ENCODE measurements at places on chromosomes 13 and 19.

DNA sequence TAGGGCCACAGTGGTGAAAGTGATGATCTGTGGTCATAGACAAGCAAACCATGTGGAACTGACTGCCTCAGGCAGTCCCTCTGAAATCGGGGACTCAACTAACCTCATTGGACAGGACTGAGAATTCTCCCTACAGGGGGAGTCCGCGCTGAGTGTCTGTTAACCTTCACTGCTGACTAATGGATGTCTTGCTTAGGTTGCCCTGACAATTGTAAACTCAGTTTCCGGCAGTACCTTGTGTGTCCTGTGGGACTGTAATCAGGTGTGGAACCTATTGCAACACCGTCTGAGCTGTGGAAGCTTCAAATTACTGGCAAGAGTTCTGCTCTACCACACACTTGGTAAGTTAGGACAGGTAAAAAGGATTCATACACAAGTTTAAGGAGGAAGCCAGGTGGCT is 21.8 kb downstream of the ZNF77 start:
- H3K27ac ChIP-seq, result no peak overlapping the region
- no peak overlapping the region for H3K4me3 ChIP-seq
- H3K36me3 ChIP-seq, result peaks cover 9% of the 10 kb centered on the region
- H3K27me3 ChIP-seq, result no peaks in the 10 kb centered on the region
- H3K4me1 ChIP-seq, result no peaks in the 10 kb centered on the region

DNA sequence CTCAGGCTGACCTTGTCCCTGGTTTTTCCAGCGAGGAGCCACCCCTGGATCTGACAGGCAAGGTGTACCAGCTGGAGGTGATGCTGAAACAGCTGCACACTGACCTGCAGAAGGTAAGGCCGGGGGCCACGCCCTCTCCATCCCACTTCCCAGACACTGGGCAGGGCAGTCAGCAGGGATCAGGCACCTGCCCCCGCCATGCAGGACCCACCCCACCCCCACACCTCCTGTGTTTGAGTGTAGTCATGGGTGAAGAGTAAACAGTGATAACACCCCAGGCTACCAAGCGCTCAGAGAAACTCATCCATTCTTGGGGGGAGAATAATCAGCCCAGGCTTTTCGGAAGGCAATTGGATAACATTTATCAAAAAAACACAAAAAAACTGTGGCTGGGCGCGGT is 19.9 kb downstream of the DPF1 start:
- no peak overlapping the region for H3K27ac ChIP-seq
- peaks cover 27% of the 10 kb centered on the region for H3K36me3 ChIP-seq
- H3K4me3 ChIP-seq, result no peak overlapping the region
- DNase-seq, result no peak

DNA sequence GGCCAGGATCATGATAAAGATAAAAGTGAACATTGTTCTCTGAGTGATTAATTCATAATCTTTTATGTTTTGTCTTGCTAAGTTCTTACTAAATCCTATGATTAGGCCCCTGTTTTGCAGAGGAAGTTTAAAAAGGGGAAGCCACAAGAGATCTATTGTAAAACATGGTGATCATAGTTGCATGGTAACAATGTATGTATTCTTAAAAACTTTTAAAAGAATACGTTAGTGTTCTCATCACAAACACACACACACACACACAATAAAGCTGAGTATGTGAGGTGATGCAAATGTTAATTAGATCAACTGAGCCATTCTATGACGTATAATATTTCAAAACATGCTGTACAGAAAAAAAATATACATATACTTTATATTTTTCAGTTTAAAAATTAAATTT is 51.2 kb downstream of the MBD3L2B start:
- H3K36me3 ChIP-seq, result no peaks in the 10 kb centered on the region
- H3K27ac ChIP-seq, result no peak overlapping the region
- no peak for DNase-seq
- H3K4me3 ChIP-seq, result no peak overlapping the region
- no peaks in the 10 kb centered on the region for H3K27me3 ChIP-seq

DNA sequence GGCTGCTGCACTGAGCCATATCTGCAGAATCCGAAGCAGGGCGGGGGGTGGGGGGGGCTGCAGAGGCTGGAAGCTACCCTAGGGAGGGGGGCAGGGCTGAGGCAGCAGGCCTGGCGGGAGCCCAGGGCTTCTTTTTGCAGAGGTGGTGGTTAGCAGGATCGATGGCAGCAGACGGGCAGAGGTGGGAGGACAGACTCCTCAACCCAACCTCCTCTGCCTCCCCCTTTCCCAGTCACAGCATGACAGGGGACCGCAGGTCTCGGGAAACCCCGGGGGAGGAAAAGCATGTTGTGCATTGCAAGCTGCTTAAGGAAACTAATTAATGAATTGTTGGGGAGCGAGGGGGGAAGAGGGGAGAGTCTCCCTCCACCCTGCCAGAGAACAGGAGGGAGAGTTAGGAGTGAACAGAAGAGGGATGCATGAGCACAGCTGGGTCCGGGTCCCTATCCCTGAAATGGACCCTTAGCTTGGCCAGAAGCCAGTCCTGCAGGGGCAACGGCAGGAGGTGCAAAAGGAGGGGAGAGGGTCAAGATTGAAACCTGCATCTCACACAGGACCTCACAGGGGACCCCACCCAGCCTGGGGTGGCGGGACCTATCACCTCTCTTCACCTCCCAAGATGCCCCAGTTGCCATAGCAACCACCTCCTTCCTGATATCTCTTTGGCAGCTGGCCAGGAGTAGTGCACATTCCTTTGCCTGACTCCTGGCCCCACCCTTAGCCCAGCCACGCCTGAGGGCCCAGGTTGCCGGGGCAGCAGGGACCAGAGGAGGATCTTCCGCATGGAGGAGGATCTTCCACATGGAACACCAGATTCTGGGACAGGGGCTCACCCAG is 1.8 kb downstream of the FXYD7 start:
- no peaks in the 10 kb centered on the region for H3K27me3 ChIP-seq
- no peak overlapping the region for H3K4me3 ChIP-seq
- DNase-seq, result no peak
- no peak overlapping the region for H3K27ac ChIP-seq

DNA sequence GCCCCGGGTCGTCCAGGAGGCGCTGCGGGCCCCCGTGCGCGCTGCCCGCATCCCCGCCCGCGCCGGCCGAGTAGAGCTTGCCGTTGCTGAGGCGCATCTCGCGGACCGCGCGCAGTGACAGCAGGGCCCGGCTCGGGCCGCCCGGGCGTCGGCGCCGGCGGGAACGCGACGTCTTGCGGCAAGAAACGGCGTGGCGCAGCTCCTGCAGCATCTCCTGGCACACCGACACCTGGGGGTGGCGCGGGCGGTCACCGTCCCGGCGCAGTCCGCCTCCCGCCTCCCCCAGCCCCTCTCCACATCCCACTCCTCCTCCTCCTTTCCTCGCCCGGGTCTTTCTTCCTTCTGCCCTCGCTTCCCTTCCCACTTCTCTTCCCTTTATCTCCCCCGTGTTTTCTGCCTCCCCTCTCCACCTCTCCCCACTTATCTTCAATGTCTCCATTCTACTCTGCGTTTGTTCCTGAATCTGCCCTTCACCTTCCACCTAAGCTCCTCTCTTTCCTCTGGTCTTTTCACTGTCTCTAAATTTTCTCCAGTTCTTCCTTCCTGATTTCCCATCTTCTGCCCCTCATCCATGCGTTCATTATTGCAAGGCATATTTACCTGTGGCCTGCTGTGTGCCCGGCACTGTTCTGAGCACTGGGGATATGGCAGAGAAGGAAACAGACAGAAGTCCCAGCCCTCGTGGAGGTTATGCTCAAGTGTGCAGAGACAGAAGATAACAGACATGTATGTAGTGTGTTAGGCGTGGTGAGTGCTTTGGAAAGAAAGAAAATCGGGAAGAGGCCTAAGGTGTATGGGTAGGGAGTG is 5.2 kb upstream of the ATP1A3 start:
- H3K27ac ChIP-seq, result no peak overlapping the region
- H3K4me1 ChIP-seq, result no peaks in the 10 kb centered on the region
- DNase-seq, result no peak
- H3K4me3 ChIP-seq, result peak overlapping the region; percentile 27

DNA sequence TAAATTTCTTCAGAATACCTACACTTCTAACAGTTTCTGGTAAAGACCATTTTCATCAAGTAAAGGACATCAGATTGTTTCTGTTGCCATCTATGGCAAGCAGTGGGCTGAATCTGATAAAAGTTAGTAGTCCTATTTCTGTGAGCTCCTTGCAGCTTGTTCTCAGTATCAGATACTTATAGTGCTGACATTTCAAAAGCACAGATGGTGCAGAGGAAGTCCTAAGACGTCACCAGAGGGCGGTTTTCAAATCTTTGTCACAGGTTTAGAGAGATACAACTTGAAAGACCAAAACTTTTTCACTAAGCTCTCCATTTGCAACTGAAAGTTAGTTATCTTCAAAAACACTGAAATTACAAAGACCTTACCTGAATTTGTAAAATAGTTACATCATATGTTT is 719.8 kb downstream of the SLITRK1 start:
- no peak for DNase-seq
- no peak overlapping the region for H3K4me3 ChIP-seq
- H3K36me3 ChIP-seq, result no peaks in the 10 kb centered on the region
- H3K27me3 ChIP-seq, result no peaks in the 10 kb centered on the region

DNA sequence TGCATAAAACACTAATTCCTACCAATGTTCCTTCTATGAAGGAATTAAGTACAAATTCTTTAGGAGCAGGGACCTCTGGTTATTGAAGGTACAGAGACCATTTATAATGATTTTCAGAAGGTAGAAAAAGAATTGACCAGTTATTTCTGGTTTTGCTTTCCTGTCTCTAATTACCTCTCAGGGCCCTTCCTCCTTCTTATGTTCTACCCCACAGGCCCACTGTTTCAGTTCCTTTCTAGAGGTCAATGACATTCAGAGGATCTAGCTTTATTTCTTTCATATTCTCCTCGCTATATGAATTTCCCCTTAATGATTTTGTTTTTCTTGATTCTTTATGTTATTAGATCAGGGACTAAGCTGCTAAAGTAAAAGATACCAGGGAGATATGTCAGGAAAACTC is 345.0 kb upstream of the SPRY2 start:
- H3K27me3 ChIP-seq, result no peaks in the 10 kb centered on the region
- no peaks in the 10 kb centered on the region for H3K36me3 ChIP-seq
- H3K4me3 ChIP-seq, result no peak overlapping the region
- DNase-seq, result no peak
- H3K4me1 ChIP-seq, result no peaks in the 10 kb centered on the region
- H3K27ac ChIP-seq, result no peak overlapping the region

GRCh38 chr19:57406516-57407123 is 4.3 kb upstream of the ZNF17 start:
- H3K27ac ChIP-seq, result no peak overlapping the region
- no peaks in the 10 kb centered on the region for H3K4me1 ChIP-seq
- no peaks in the 10 kb centered on the region for H3K36me3 ChIP-seq
- H3K4me3 ChIP-seq, result no peak overlapping the region
- DNase-seq, result no peak

GRCh38 chr13:52043675-52044074 is 19.2 kb downstream of the UTP14C start:
- H3K4me1 ChIP-seq, result no peaks in the 10 kb centered on the region
- H3K36me3 ChIP-seq, result no peaks in the 10 kb centered on the region
- no peak for DNase-seq
- H3K27ac ChIP-seq, result no peak overlapping the region

GRCh38 chr19:3357992-3358688 is 8.2 kb upstream of the NFIC start:
- no peaks in the 10 kb centered on the region for H3K27me3 ChIP-seq
- peaks cover 37% of the 10 kb centered on the region for H3K4me1 ChIP-seq
- no peak for DNase-seq
- H3K27ac ChIP-seq, result peak overlapping the region; percentile 73
- H3K36me3 ChIP-seq, result no peaks in the 10 kb centered on the region

DNA sequence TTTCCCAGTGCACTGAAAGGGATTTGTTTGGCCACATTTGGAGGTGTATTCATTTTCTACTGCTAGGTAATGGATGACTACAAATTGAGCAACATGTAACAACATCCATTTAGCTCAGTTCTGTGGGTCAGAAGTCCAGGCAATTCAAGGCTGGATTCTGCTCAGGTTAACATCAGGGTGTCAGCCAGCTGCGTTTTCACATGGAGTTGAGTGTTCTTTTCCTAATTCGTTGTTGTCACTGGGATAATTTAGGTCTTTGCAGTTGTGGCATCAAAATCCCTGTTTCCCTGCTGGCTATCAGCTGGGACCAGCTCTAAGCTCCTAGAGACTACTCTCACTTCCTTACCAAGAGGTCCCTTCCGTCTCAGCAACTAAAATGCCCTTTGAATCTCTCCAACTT is 25.4 kb downstream of the MIR17HG start:
- DNase-seq, result no peak
- no peak overlapping the region for H3K4me3 ChIP-seq
- no peaks in the 10 kb centered on the region for H3K27me3 ChIP-seq
- no peaks in the 10 kb centered on the region for H3K4me1 ChIP-seq
- H3K27ac ChIP-seq, result no peak overlapping the region

GRCh38 chr13:102597029-102597961 is 509 bp downstream of the TPP2 start:
- H3K4me3 ChIP-seq, result peak overlapping the region; percentile 80
- H3K27me3 ChIP-seq, result no peaks in the 10 kb centered on the region
- H3K27ac ChIP-seq, result peak overlapping the region; percentile 99
- no peaks in the 10 kb centered on the region for H3K4me1 ChIP-seq
- no peak for DNase-seq

DNA sequence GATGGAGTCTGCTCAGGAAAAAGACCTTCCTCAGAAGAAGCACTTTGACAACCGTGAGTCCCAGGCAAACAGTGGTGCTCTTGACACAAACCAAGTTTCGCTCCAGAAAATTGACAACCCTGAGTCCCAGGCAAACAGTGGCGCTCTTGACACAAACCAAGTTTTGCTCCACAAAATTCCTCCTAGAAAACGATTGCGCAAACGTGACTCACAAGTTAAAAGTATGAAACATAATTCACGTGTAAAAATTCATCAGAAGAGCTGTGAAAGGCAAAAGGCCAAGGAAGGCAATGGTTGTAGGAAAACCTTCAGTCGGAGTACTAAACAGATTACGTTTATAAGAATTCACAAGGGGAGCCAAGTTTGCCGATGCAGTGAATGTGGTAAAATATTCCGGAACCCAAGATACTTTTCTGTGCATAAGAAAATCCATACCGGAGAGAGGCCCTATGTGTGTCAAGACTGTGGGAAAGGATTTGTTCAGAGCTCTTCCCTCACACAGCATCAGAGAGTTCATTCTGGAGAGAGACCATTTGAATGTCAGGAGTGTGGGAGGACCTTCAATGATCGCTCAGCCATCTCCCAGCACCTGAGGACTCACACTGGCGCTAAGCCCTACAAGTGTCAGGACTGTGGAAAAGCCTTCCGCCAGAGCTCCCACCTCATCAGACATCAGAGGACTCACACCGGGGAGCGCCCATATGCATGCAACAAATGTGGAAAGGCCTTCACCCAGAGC is 16.2 kb upstream of the ZNF544 start:
- H3K27ac ChIP-seq, result no peak overlapping the region
- no peak overlapping the region for H3K4me3 ChIP-seq
- DNase-seq, result no peak
- H3K27me3 ChIP-seq, result no peaks in the 10 kb centered on the region
- H3K4me1 ChIP-seq, result no peaks in the 10 kb centered on the region

GRCh38 chr19:34228347-34228746 is 26.0 kb upstream of the GARRE1 start:
- H3K4me3 ChIP-seq, result no peak overlapping the region
- H3K27ac ChIP-seq, result no peak overlapping the region
- no peaks in the 10 kb centered on the region for H3K27me3 ChIP-seq
- no peak for DNase-seq
- H3K4me1 ChIP-seq, result peaks cover 4% of the 10 kb centered on the region

Measured in right atrium auricular region (tissue), 2 donors.